ENCODE measurements at places on chromosomes 6 and 20.

DNA sequence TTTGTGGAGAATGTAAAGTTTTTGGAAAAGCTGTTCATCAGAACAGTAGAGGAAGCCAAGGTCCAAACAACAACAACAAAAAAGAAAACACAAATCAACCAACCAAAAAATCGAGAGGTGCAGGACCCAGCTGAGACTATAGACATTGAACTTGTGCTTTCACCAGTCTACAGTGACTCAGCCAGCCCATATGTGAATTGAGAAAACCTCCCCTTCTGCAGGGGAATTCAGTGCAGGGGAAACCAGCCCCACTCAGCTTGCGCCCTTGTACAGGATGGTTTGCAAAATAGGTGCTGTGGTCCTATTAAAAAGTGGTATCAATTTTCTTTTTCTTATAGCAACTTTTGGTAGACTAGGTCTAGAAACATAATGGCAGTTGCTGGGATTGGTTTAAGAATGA, 21.3 kb downstream of the MLIP start:
- no peak for DNase-seq

DNA sequence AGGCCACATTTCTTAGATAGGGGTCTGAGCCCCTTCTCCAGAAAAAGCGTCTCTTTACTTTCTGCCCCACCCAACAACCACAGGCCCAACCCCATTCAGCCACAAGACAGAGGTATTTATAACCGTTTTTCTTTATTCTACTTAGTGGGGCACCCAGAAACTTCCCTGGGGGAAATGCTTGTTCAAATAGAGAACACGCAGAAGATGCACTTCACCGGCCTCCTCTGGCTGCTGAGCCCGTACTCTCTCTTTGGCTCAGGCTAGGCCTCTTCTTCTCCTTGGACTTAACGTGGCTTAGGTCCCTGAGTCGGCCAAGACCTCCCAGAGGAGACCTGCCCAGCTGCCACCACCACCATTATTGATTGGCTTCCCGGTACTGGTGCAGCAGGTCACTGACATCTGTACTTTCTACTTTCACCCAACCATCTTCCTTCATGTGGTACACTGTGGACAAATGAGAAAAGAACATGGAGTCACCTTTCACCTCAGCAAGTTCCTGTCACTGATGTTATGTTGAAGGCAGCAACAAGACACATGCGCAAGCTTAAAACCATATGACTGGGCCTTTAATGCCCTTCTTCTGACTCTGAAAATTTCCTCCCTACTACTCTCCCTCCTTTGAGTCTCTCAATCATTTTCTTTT, 2.2 kb upstream of the TAP2 start:
- DNase-seq = no peak

- no peak for DNase-seq
Measured at GRCh38 chr6:141957271-141957670, 175.5 kb upstream of the GJE1 start.

- DNase-seq = no peak
Measured at GRCh38 chr6:132598473-132598872, 8.9 kb upstream of the TAAR5 start.

- no peak for DNase-seq
Measured at GRCh38 chr6:47091886-47092668, 49.9 kb upstream of the ADGRF1 start.

DNA sequence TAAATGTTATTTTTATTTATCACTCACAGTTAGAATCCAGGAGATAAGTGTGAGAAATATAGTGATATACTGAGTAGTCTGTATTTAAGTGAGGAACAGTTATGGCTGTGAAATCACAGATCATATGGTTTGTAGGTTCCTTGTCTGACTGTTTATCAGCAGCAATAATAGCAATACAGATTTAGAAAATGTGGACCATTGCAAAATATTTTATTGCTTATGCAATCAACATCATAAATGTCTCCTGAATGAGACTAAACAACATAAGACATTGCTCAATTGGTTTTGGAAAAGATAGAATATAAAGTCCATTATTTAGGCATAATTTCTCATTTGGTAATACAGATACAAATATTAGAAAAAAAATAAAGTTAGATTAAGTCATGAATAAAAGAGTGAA, 43.7 kb downstream of the CCDC170 start:
- DNase-seq = no peak

- no peak for DNase-seq
Measured at GRCh38 chr6:162750776-162751175, 23.0 kb downstream of the PACRG start.

All from activated naive CD4-positive, alpha-beta T cell (primary cell).